ENCODE measurements at places on chromosomes 2 and 18.

GRCh38 chr2:100767810-100768806 is 51.8 kb upstream of the NPAS2 start:
- DNase-seq = no peak

- DNase-seq = no peak
These were observed 502.8 kb upstream of the LRRTM4 start for GRCh38 chr2:78024996-78025395.

- DNase-seq = no peak
These were observed 1.9 kb downstream of the REV1 start for GRCh38 chr2:99487906-99488305.

DNA sequence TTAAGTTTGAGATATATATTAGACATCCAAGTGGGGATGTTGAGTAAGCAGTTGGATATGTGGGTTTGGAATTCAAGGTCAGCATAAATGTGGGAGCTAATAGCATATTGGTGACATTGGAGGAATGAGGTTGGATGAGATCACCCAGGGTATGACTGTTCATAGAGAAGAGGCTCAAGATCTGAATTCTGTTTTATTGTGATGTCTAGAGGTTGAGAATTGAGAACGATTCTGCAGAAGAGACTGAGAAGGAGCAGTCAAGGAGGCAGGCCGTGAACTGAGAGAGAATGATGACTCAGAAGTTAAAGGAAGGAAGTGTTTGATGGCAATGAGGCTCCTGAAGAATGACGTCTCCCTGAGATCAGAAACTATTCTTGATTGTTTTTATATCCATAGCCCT is 5.9 kb downstream of the SERPINB11 start:
- no peak for DNase-seq

GRCh38 chr2:174117951-174118930 is 130.1 kb downstream of the OLA1 start:
- DNase-seq = no peak

- no peak for DNase-seq
These were observed 598 bp upstream of the SNRNP200 start for GRCh38 chr2:96305979-96306308.

DNA sequence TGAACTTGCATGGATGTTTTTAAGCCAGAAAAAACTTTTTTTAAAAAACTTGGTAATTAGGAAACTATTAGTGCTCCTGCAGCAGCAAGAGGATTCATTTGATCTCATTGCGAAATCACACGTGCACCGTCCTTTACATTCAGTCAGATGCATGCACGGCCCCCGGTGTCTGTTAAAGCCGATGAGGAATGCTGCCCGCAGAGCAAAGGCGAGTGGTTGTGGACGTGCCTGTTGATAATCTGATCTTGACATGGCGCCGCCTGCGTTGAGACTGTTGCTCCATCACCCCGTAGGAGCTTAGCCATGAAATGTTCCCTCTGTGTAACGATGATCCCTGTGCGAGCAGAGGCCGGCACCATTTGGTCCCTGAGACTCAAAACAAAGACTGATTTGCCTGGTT is 300.0 kb downstream of the GBX2 start:
- DNase-seq = no peak

DNA sequence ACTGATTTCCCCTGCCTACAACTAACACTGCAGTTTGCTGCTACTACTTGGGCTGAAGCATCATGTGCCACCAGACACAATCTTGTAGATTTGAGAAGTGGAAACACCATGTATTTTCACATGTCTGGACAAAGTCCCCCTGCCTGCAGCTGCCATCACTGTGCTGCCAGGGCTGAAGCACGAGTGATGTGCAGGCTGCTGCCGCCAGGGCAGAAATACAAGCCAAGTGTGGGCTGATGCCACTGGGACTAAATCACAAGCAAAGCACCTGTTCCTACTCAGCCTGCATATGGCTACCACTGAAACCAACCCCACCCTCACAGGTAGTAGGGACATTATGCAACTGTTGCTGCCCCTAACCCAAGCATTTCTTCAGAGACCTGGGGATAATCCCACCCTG is 179.5 kb upstream of the SLC35G4 start:
- no peak for DNase-seq
